Activated CD4-positive, alpha-beta memory T cell treated with anti-CD3 and anti-CD28 coated beads, Interleukin-2, amount 10 ng/mL, durations not matched to agents 7 days and 5 days (primary cell): ENCODE measurements at places on chromosomes 6 and 20. TPM values are rescaled to one million over a fixed set of nuclear protein-coding genes. Genes with fewer than 3 reads are reported as not detected.

- DNase-seq: peak; percentile 26
These were observed 511.8 kb upstream of the ZNF337 start for GRCh38 chr20:26208296-26209091.

- no peak for DNase-seq
These were observed 16.3 kb downstream of the TXLNB start for GRCh38 chr6:139275279-139276055.

DNA sequence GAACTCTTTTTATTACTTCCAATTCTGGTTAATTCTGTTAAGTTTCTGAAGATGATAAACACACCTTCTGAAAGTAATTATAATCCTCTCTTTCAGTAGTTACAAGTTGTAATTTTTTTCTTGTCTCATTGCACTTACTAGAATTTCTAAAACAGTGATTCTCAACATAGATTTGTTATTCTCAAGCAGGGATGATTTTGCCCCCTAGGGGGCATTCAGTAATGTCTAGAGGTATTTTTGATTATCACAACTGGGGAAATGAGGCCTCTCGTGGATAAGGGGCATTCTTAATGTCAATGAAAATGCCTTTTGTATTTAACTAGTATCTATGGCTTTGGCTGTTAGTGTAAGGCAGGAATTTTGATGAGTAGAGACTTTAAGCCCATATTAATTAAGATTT, 39.4 kb upstream of the MAFB start:
- no peak for DNase-seq

DNA sequence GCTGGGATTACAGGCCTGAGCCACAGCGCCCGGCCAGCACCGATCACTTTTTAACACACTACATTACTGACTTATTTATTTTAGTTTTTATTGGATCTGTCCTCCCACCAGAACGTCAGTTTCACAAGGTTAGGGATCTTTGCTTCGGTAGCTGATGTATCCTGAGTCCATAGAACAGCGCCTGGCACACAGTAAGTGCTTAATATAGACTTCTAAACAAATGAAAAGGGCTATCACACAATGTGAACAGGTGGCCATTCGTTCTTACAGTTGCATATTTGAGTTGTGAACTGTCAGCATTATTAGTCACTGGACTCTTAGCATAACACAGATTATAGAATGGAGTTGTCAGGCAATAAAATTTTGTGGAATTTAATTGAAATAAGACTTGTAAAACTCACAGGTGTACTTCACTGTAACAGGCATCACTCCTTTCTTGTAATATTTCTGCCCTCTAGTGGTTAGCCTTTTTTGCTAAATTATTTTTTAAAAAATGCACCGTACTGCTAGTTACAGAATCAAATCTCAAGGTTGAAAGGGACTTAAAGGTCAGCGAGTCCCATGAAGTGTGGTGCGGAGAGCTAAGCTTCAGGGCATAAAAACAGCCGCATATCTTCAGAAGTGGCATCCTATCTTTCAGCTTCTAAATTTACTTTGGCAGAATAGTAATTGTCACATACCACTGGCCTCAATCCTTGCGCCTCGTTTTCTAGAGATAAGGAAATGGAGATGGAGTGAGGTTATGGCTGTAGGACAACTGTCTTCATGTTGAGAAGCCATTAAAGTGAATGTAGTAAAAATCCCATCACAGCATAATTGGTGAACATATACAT, 3.4 kb upstream of the TBC1D7 start:
- DNase-seq: no peak

- no peak for DNase-seq
These were observed 121.2 kb downstream of the THBS2 start for GRCh38 chr6:169132352-169132940.

DNA sequence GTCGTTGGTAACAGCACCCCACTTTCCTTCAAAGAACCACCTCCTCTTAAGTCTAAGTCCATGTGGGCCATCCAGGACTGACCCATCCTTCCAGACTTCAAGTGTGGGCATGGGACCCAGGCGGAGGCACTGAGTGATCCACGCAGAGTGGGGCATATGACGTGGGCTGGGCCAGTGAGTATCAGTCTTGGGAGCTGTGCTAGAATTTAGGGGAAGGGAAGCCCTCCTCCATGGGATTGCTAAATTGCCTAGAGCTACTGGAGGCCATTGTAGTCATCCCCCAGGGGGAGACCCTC, 35.3 kb upstream of the KCNB1 start:
- no peak for DNase-seq

- DNase-seq: no peak
These were observed 105.9 kb downstream of the MAN1A1 start for GRCh38 chr6:119243657-119244056.

- DNase-seq: no peak
These were observed 244.9 kb upstream of the SOX4 start for GRCh38 chr6:21348504-21349195.

- no peak for DNase-seq
These were observed at the start of gene PBOV1 for GRCh38 chr6:138218449-138218848. Gene PBOV1, minus strand, starts transcription at chr6:138218491. Its CDS starts 96 bp downstream, at chr6:138218395.

GRCh38 chr6:35727231-35727934, 9.4 kb upstream of the ARMC12 start:
- DNase-seq: no peak

- DNase-seq: no peak
These were observed 37.0 kb upstream of the IGF2R start for GRCh38 chr6:159931846-159932245.

The KCNB1 gene
- 0.05 TPM for total RNA-seq

The TMEM63B gene
- 14.7 TPM for total RNA-seq

The BPIFA1 gene
- not detected for total RNA-seq
